ENCODE measurements at places on chromosomes 2 and 18.

DNA sequence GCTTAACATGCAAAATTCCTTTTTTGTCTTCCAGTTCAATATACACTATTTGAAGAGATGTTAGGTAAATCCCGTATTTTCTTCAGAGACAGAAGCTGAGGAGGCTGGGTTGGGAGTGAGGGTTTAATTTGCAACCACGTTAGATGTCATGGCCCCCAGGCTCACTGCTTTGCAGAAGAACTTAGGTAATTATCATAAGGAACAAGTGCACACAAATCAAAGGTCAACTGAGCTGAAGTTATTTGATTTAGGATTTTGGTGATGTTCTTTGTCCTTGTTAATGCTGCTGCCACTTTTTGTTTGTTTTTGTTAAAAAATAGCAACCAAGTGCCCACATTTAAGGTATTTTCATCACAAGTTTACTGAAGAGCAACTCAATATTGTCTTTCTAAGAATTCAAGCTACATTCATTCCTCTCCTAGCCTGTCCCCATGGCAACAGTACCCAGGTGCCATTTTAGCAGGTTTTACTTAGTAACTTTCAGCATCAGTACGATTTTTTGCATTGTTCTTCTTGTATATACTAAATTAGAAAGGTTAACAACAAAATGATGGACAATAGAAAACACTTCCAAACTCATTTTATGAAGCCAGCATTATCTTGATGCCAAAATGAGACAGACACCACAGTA lies 62.9 kb upstream of the NDUFV2 start:
- DNase-seq = no peak

GRCh38 chr2:220811952-220812570 lies 760.0 kb downstream of the EPHA4 start:
- DNase-seq = no peak

DNA sequence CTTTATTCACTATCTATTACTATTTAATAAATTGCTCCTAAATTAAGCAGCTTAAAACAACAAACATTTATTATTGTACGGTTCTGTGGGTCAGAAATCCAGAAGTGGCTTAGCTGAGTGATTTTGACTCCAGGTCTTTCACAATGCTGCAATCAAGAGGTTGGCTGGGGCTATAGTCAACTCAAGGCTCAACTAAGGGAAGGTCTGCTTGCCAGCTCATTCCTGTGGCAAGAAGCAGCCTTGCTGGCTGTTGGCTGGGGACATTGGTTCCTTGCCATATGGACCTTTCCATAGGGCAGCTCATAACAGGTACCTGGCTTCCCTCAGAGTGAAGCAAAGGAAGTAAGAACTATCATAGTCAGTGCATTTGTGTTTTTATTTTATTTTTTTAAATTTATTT lies 5.0 kb upstream of the MRPL19 start:
- DNase-seq = peak; percentile 14

DNA sequence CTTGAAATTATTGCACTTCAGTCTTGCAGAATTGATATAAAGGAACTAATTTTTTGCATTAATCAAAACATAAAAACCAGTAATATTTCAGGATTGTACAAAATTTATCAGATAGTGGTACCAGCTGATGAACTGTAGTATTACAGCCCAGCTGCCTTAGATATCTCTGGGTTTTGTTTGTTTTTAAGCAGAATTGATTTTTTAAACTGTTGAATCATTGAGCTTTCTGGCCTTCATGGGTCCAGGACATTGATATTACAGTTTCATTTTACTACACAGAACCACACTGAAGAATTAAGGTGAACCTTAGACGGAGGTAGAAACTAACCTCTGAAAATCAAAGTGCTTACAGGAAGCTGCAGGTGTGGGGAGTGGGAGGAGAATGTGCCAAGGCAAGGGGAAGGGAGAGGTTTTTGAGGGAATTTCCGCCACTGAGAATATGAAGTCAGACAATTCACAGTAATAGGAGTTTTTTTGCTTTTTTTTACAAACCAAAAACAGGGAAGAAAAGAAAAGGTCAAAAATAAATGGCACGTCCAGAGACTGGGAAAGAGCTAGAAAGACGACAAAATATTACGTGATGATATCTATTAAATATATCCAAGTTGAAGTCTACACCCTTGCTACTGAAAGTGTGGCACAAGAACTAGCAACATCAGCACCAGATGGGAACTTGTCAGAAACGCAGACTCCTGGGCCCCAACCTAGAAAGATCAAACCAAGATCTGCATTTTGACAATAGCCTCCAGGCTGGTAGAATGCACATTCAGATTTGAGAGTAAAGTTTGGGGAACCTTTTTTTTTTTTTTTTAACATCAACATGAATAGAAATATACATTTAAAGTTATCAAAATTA lies 40.8 kb upstream of the SPAG16 start:
- DNase-seq = no peak

- DNase-seq = no peak
These were observed 1142.0 kb upstream of the TMEFF2 start for GRCh38 chr2:193336781-193337180.

- DNase-seq = peak; percentile 46
These were observed 31.9 kb downstream of the ABHD3 start for GRCh38 chr18:21672521-21673267.

DNA sequence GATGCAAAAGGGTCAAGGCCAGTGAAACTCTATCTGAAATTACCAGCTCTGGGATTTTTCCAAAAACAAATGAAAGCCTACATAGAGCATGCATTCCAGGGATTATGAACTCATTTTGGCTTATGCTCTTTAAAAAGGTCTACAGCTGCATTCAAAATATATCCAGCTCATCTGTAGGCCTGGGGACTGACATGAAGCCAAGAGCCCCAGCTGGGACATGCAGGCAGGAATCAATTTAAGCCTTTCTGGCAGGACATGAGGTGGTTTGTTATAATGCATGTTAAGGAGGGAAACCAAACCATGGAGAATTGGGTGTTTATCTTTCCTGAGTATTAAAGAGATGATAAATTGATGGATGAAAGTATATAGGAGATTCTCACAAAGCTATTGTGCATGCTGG lies 164.5 kb downstream of the RBM43 start:
- DNase-seq = no peak

DNA sequence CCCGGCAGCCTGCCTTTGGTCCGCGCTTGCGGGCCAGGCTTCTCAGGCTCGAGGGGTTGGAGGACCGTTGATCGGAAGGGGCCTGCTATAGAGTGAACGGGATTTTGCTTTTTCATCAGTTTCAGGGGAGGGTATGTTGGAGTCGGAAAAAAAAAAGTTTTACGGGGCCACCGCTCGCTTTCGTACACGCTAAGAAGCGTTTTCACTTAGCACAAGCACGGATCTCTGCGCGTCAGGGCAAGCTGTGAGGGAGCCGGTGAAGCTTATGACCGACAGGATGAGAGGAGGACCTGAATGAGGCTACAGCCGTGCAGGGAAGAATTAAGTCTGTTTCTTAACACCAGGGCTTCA lies 443 bp downstream of the CPSF3 start:
- DNase-seq = no peak

GRCh38 chr2:86492048-86492453 lies 50.9 kb downstream of the KDM3A start:
- DNase-seq = no peak

DNA sequence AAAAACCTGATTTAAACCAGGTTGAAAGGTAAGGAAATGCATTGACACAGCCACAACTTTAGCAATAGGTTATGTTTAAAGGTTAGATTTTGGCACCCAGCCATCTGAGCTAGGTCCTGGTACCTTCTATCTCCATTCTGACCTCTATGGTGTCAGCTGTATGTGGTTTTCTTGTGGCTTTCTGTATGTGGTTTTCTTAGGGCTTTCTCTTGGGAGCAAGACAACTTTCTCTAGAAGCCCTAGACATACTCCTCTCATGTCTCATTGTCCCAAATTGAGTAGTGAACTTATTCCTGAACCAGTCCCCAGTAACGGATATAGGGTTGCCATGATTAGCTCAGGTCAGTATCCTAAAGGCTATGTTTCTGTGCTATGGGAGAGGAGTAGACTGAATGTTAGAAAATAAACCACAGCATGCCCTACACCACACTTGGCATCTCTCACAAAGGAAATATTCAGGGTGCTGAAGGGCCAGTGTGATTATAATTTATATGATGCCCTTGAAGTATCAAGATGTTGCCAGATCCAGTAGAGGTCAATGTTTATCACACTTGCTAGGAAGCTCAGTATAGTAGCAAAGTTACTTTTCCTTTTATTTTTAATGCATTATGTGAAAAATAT lies 176.1 kb downstream of the CAPN13 start:
- DNase-seq = no peak

DNA sequence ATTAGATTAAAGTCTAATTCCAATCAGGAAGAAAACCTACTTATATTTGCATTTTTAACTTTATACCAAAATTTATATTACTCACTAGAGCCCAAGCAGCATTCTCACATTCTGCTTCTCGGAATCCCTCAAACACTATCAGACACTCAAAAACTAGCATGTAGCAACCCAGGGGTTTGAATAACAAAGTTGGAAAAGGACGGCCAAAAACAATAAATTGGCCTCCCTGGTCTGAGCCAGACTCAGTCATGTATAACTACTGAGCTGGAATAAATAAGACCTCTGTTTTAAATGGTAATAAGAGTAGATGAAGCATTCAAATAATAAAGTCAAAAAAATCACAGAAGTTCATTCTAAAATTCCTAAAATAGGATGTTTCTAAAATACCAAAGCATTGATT lies 290.9 kb downstream of the IRS1 start:
- no peak for DNase-seq

GRCh38 chr2:231379266-231380215 lies 16.0 kb upstream of the B3GNT7 start:
- no peak for DNase-seq

DNA sequence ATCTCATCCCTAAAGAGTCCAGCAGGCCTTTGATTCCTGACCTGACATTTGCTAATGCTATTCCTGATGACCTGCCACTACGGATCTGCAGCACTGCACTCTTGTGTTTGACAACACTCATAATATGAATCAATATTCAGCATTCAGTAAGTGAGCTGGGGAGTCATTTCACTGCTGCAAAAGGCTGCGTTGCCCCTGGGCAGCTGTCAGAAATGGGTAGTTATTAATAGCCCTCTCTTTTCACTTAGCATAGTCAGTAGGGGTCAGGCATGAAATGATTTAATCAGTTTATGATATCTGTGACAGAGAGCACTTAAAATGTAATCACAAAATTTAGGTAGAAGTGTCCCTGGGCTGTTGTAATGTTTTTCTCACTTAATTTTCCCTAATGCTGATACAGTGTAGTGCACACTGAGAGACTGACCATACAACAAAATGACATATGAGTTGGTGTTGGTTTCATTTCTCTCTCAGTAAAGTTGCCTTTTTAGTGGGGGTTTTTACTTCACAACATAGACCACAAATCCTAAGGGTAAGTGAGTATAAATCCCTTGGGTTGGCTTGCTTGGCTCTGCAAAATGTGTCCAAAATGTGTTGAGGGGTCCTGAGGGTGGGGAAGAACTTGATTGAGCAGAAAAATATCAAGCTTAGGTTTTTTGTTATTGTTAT lies 184.8 kb downstream of the CAMKMT start:
- no peak for DNase-seq

- no peak for DNase-seq
These were observed 6.6 kb downstream of the ARHGAP25 start for GRCh38 chr2:68741238-68741637.

- no peak for DNase-seq
These were observed 290.3 kb upstream of the CCDC68 start for GRCh38 chr18:55249550-55249949.

GRCh38 chr2:240323601-240324291 lies 111.7 kb upstream of the GPC1 start:
- DNase-seq = no peak

DNA sequence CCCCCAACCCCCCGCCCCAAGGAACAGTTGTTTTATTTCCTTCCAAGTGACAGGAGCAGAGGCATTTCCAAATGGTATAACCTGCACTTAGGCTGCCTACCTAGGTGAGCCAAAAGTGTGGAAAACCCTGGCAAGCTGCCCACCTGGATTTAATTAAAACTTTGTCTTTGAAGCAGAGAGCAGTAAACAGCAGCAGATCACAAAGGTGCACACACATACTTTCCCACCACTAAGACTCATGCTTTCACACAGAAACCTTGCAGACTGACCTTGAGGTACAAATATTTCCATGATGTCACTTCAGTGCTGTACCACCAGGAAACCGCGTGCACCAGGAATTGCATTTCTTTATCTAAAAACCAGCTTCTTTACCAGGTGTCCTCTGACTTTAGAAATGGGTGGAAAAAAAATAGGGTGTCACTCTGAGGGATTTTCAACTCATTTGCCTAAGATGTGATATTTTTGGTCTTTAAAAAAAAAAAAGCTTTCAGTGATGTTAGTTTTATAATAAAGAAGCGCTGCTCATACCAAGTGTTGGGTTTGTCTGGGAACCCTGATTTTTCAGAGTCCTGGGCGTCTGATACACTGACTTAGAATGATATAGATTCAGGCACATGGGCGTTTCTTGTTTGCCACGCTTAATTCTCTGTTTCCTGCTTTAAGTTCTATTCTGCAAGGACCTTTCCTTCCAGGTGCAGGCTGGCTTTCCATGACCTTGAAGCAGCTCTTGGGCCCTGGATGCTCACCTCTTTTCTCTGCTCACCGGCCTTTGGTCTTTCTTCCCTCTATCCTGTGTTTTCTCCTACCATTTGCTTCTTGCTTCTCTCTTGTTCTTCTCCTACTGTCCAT lies 70.7 kb upstream of the BCL2L11 start:
- peak; percentile 1 for DNase-seq

GRCh38 chr2:43265421-43265820 lies 39.0 kb upstream of the ZFP36L2 start:
- no peak for DNase-seq

DNA sequence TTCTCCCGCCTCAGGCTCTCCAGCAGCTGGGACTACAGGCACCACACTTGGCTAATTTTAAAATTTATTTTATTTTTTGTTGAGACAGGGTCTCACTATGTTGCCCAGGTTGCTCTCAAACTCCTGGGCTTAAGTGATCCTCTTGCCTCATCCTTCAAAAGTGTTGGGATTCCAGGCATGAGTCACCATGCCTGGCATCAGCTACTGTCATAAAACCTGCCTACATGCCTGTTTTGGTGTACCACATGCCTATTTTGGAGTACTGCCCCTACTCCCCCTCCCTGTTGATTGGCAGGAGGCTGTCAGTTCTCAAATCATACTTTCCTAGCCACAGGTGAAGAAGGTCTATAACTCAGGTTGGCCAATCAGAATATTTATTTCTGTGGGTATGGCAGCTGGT lies 64.0 kb downstream of the CHST9 start:
- DNase-seq = no peak

- no peak for DNase-seq
These were observed 84.8 kb upstream of the CRIM1 start for GRCh38 chr2:36270758-36271157.

- peak; percentile 37 for DNase-seq
These were observed 1242.4 kb upstream of the ACVR2A start for GRCh38 chr2:146602383-146602782.

- DNase-seq = no peak
These were observed 14.5 kb upstream of the NXPH2 start for GRCh38 chr2:138794724-138795123.

- no peak for DNase-seq
These were observed 1085.4 kb upstream of the NRXN1 start for GRCh38 chr2:52117299-52117698.

- no peak for DNase-seq
These were observed 53.7 kb upstream of the APCDD1 start for GRCh38 chr18:10400534-10401307.

All from AG20443 (cell line).